ENCODE measurements at places on chromosomes 2 and 18. TPM values are rescaled to one million over a fixed set of nuclear protein-coding genes. Genes with fewer than 3 reads are reported as not detected.

- ATAC-seq, result no peak
These were observed at the start of gene CD28 for GRCh38 chr2:203706403-203706802. Gene CD28, plus strand, starts transcription at chr2:203706639. Its CDS starts 58 bp downstream, at chr2:203706697.

DNA sequence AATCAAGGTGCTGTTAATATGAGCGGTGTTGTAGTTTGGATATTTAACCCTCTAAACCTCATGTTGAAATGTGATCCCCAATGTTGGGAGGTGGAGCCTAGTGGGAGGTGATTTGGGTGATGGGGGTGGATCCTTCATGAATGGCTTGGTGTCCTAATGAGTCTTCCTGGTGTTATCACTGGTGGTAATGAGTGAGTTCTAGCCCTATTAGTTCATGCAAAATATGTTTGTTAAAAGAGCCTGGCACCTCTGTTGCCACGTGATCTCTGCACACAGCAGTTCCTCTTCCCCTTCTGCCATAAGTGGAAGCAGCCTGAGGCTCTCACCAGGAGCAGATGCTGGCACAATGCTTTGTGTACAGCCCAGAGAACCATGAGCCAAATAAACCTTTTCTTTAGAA is 158.4 kb downstream of the FMNL2 start:
- ATAC-seq, result no peak

Gene DSG3
- total RNA-seq, result 2.6 TPM

Gene GCG
- not detected for total RNA-seq

Gene YES1
- 107 TPM for total RNA-seq

Measured in gastroesophageal sphincter (tissue), 4 donors.